Spinal cord (tissue), 10 donors: ENCODE measurements at places on chromosomes 5 and 9. TPM values are rescaled to one million over a fixed set of nuclear protein-coding genes. Genes with fewer than 3 reads are reported as not detected.

PCDHA13 gene
- 1.9 TPM for total RNA-seq

RANBP3L gene
- total RNA-seq = 45.7 TPM

KCNIP1 gene
- 31.2 TPM for total RNA-seq

CCNI2 gene
- total RNA-seq = 0.69 TPM

RAI14 gene
- 48.8 TPM for total RNA-seq

PCDHA9 gene
- total RNA-seq = 4.1 TPM

SLC31A2 gene
- total RNA-seq = 14.9 TPM

PPP2R2B gene
- total RNA-seq = 62.0 TPM

PRRX2 gene
- 14.8 TPM for total RNA-seq

UNC13B gene
- total RNA-seq = 20.2 TPM

OLFM1 gene
- 125 TPM for total RNA-seq

CBY3 gene
- total RNA-seq = not detected

PCDHGB3 gene
- total RNA-seq = 8.3 TPM

DMRT3 gene
- 0.30 TPM for total RNA-seq

GABRA1 gene
- 25.3 TPM for total RNA-seq

FRMPD1 gene
- total RNA-seq = 2.7 TPM

PCDHB6 gene
- 1.9 TPM for total RNA-seq

IFNK gene
- total RNA-seq = not detected

SLC36A3 gene
- total RNA-seq = not detected

IL5 gene
- total RNA-seq = not detected

GLRA1 gene
- 5.1 TPM for total RNA-seq

SUSD3 gene
- total RNA-seq = 6.3 TPM

IFNA13 gene
- not detected for total RNA-seq

TOPORS gene
- total RNA-seq = 30.7 TPM

ZSWIM6 gene
- 31.5 TPM for total RNA-seq

AFAP1L1 gene
- total RNA-seq = 48.6 TPM

SLC34A1 gene
- total RNA-seq = not detected

DPH7 gene
- total RNA-seq = 43.2 TPM
